ENCODE measurements at places on chromosomes 4 and X.

- no peak for DNase-seq
Observed at GRCh38 chr4:81492606-81493230, 21.0 kb upstream of the RASGEF1B start.

DNA sequence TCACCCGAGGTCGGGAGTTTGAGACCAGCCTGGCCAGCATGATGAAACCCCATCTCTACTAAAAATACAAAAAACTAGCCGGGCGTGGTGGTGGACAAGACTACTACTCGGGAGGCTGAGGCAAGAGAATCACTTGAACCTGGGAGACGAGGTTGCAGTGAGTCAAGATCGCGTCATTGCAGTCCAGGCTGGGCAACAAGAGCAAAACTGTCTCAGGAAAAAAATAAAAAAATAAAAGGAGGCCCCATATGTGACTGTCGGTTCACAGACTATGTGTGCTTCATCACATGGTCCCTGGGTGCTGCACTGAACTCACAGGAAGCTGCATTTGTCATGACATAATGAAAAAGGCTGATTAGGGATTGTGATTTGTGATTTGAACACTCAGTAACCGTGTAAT, 6.4 kb downstream of the TRIML1 start:
- DNase-seq = no peak

DNA sequence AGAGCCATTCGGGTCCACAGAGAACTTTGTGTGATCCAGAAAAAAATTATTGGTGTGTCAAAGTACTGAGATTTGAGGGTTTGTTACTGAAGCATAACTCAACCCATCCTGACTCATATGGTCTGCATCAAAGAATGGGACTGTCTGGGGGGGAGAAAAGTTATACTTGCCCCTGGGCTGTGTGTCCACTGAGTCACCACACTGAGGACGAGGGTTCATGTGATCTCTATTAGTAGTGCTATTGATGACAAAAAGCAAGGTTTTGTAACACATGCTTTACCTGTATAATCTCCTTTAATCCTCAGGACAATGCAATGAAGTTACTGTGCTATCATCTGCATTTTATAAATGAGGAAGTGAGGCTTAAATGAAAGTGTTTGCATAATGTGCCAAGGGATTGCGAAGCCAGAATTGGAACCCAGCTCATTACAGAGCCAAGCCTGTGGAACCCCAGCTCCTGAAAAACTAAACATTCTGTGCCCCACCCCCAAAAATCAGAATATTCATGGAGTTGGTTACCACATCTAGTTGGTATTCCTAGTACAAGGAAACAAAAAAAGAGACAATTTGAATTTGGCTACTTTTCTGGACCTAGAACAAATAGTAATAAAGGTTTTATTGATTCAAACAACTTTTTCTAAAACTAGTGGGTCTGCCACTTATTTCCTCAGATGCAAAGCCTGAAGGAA, 31.2 kb downstream of the CCDC149 start:
- no peak for DNase-seq

DNA sequence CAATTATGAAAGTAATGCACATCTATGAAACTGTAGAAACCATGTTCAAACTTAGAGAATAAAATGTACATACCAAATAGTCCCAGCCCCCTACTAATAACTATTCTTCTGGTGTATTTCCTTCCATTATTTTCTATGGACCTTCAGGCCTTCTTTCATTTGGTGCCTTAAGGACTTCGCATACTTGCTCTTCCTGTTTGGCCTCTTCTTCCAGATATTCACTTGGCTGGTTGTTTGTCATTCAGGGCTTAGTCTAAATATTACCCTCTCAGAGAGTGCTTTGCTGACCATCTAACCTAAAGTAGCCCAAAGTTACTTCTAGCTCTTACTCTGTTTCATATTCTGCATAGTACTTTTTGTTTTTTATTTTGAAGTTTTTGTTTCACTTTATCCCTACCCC, 70.3 kb upstream of the ARMCX2 start:
- DNase-seq = no peak

- DNase-seq = no peak
Observed at GRCh38 chrX:17449866-17450265, 74.9 kb downstream of the NHS start.

All from ureter (tissue), 1 donor.